Daoy (cell line): ENCODE measurements at places on chromosomes 3 and 15. TPM values are rescaled to one million over a fixed set of nuclear protein-coding genes. Genes with fewer than 3 reads are reported as not detected.
A peak's percentile ranks its signal among the peaks of the same experiment; 100 is the strongest.

Gene SNTN
- total RNA-seq: not detected in 2 replicates

Gene GNAT1
- not detected in 2 replicates for total RNA-seq

Gene GRM7
- not detected in 2 replicates for total RNA-seq

DNA sequence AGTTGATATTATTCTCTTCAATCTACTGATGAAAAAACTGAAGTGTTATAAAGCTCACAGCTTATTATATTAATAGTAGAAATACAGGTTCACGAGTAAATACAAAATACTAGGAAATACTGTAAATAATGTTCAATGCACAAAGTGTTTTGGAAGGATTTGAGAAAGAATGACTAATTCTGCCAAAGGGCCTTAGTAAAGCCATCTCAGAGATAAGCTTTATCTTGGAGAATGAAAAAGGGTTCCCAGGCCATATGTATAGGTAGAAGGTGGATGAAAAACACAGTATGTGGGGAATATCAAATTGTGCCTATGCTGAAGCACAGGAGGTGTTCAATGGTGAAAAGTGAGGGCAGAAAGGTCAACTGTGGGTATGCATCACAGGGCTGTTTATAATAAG is 123.5 kb downstream of the CMSS1 start:
- DNase-seq: no peak

- peak; percentile 48 for DNase-seq
These were observed 98.1 kb downstream of the ZPLD1 start for GRCh38 chr3:102532901-102533300.

- DNase-seq: no peak
These were observed 34.6 kb upstream of the PPIB start for GRCh38 chr15:64197425-64197824.

GRCh38 chr3:7484636-7485035 is 623.7 kb downstream of the GRM7 start:
- peak; percentile 1 for DNase-seq

DNA sequence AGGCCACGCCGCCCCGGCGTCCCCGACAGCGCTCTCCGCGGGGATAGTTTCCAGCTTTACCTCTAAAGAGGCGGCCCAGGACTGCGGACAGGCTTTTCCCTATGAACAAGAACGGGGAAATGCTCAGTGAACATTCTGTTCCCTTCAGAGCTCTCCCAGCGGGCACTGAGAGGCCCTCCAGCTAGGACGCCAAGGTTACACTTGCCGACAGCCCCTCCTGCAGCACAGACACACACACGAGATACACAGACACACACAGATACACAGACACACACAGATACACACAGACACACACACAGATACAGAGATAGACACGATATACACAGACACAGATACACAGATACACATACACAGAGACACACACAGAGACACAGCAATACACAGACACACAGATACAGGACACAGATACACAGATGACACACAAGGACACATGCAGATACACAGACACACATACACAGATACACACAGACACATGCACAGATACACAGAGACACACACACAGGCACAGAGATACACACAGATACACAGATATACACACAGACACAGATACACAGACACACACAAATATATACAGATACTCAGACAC is 533 bp upstream of the OCA2 start:
- no peak for DNase-seq

DNA sequence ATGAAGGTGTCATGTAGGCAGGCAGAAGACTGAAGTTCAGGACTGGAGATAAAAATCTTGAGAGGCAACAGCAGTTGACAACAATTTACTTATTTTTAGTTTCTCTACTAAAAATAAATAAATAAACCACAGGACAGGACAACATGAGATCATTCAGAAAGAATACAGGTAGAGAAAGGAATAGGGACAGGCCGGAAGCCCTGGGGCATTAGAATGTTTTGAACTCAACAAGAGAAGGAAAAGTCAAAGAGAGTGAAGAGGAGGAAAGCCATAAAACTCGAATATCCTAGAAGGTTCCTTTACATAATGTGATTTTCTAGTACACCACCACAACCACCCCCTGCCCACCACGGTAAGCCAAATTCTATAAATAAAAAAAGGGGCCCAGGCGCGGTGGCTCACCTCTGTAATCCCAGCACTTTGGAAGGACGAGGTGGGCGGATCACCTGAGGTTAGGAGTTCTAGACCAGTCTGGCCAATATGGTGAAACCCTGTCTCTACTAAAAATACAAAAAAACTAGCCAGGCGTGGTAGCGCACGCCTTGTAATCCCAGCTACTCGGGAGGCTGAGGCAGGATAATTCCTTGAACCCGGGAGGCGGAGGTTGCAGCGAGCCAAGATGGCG is 4.7 kb downstream of the PIK3CB start:
- DNase-seq: no peak

DNA sequence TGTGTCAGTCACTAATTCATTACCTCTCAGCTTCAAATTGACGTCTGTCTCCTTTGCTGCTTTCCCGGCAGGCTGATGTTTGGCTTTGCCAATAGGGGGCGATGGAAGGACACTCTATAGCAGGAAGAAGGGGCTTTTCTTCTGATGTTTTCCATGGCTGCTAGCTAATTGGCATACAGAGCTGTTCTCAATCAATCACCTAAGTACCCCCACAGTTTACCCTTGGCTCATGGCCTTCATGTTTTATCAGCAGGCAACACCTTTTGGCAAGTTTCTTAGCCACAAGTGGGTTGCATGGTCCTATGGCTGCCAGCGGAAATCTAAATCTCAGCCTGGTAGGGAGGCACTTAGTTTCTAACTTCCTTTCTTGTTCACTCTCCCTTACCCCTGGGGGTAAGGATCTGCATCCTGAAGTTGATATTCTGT is 45.0 kb downstream of the ESYT3 start:
- peak; percentile 57 for DNase-seq

GRCh38 chr3:114861666-114862065 is 285.4 kb downstream of the ZBTB20 start:
- no peak for DNase-seq

DNA sequence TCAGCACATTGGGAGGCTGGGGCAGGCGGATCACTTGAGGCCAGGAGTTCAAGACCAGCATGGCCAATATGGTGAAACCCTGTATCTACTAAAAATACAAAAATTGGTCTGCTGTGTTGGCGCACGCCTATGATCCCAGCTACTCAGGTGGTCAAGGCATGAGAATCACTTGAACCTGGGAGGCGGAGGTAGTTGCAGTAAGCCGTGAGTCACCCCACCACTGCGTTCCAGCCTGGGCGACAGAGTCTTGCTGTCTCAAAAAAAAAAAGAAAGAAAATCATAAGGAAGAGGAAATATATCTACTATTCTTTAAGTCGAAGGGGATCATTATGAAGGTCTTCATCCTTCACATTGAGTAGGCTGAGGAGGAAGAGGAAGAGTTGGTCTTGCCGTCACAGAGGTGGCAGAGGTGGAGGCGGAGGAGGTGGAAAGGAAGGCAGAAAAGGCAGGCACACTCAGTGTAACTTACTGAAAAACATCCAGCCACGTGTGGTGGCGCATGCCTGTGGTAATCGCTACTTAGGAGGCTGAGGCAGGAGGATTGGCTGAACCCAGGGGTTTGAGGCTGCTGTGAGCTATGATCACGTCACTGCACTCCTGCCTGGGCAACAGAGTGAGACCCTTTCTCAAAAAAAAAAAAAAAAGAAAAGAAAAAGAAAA is 14.2 kb downstream of the CSK start:
- DNase-seq: no peak

DNA sequence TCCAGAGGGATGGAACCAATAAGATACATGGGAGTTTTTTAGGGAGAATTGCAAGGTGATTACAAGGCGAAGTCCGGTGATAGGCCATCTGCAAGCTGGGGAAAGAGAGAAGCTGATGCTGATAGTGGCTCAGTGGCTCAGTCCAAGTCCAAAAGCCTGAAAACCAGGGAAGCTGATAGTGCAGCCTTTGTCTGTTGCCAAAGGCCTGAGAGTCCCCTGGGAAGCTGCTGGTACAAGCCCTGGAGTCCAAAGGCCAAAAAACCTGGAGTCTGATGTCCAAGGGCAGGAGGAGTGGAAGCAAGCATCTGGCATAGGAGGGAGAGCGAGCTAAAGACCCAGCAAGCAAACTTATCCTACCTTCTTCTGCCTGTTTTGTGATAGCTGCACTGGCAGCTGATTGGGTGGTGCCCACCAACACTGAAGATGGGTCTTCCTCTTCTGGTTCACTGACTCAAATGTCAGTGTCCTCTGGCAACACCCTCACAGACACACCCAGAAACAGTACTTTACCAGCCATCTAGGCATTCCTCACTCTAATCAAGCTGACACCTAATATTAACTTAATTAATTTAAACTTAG is 16.7 kb downstream of the TFG start:
- DNase-seq: no peak

GRCh38 chr3:45881078-45882022 is 5.0 kb upstream of the CCR9 start:
- DNase-seq: peak; percentile 35

GRCh38 chr15:57425842-57426241 is 49.5 kb downstream of the CGNL1 start:
- DNase-seq: no peak

DNA sequence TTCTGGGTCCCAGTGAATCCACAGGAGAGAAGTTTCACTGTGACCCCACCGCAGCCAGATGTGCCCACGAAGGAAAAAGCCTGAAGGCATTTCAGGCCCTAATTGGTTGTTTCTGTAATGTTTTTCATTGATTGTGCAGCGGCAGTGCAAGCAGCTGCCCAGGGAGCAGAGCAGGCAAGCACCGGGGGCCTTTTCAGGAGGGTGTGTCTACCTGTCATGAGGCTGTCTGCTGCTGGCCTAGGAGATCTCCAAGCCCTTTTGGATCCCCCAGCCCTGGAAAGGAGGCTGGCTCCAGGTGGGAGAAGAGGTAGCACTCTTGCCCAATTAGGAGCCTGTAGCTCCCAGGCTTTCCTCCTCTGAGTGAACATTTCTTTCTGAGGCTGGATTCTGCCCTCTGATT is 108.8 kb downstream of the EPHB1 start:
- no peak for DNase-seq

- peak; percentile 7 for DNase-seq
These were observed 160.0 kb downstream of the TBL1XR1 start for GRCh38 chr3:177037241-177037640.
